ENCODE measurements at places on chromosomes 2 and 18.

- DNase-seq, result no peak
Observed at GRCh38 chr2:53511549-53511948, 256.1 kb upstream of the CHAC2 start.

- DNase-seq, result no peak
Observed at GRCh38 chr2:75474115-75474514, 86.6 kb downstream of the EVA1A start.

DNA sequence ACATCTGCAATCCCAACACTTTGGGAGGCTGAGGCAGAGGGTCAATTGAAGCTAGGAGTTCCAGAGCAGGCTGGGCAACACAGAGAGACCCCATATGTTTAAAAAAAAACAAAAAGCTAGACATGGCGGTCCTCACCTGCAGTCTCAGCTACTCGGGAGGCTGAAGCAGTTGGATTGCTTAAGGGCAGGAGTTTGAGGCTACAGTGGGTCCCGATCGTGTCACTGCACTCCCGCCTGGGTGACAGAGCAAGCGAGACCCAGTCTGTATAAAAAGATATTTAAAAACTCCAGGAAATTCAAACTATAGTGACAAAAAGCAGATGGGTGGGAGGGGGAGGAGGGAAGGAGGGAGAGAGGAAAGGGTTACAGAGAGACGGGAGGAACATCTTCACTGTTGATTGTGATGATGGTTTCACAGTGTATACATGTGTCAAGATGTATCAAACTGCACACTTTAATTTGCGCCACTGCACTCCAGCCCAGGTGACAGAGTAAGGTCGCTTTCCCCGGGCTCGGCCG, 942 bp upstream of the ZNF236 start:
- DNase-seq, result no peak

- no peak for DNase-seq
Observed at GRCh38 chr18:9619990-9620389, 5.6 kb upstream of the PPP4R1 start.

GRCh38 chr2:3712424-3712823, 9.0 kb downstream of the DCDC2C start:
- no peak for DNase-seq

DNA sequence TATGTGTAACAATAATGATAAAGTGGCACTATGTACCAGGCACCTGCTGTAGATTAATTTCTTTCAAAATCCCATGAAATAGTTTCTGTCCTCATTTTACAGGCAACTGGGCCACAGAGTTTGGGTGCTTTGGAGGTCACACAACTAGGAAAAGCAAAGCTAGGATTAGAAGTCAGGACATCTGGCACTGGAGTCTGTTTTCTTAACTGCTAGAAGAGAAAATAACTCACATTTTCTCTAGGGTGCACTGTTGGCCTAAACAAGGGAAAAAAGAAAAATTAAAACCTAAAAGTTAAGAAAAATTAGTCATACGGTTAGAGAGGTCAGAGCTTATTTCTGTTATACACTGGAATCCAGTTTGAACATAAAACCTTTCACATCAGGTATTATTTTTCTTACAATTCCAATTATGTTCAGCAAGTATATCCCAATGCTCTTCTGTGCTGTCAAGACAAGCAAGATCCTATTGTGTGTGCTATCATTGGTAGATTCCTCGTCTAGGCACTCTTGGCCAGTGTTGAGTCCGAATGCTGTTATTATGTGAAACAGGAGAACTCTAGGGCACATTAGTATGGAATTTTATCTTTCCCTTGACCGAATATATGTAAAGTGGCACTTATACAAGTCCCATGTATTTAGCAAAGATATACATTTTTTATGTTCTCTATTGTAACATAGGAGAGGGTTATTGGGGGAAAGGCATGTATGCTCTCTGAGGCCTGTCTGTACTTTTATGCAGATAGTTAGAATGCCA, 1.5 kb upstream of the OSGEPL1 start:
- DNase-seq, result no peak

DNA sequence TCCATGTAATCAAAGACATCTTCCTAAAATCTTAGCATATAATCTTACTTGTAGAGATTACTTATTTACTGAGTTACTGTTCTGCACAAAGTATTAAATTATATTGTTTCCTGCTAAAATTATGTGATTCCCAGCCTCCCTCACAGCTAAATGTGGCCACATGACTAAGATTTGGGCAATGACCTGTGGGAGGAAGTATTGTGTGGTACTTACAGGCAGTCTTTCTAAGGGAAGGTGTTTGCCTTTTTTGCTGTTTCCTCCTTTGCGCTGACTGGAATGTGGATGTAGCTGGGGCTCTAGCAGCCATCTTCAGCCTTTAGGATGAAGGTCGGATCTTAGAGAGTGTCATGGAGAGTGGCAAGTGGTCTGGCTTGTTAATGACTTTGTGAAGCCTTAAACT, 146.3 kb upstream of the APCDD1 start:
- DNase-seq, result no peak

- DNase-seq, result no peak
Observed at GRCh38 chr2:37232131-37232933, 874 bp downstream of the NDUFAF7 start.

GRCh38 chr2:238326801-238327365, 6.6 kb downstream of the TRAF3IP1 start:
- DNase-seq, result no peak

- no peak for DNase-seq
Observed at GRCh38 chr2:54226260-54226659, 29.8 kb downstream of the TSPYL6 start.

GRCh38 chr2:188619146-188619545, 327.5 kb downstream of the GULP1 start:
- no peak for DNase-seq

DNA sequence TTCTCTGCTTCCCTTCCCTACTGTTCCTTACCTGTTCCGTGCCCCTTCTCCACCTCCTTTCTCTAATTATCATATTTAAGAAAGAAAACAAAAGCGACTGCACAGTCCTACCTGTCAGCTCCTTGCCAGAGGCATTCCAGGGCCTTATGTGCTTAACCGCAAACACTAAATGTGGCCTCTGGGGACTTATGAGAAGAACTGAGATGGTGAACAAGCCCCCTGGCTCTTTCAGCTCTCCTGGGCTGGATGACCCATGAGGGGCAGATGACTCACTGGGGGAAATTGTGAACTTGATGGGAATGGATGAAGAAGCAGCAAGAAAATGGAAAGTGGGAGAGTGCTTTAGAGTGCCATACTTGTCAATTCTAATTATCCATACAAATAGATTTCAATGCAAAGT, 106.3 kb upstream of the LYPD1 start:
- no peak for DNase-seq

DNA sequence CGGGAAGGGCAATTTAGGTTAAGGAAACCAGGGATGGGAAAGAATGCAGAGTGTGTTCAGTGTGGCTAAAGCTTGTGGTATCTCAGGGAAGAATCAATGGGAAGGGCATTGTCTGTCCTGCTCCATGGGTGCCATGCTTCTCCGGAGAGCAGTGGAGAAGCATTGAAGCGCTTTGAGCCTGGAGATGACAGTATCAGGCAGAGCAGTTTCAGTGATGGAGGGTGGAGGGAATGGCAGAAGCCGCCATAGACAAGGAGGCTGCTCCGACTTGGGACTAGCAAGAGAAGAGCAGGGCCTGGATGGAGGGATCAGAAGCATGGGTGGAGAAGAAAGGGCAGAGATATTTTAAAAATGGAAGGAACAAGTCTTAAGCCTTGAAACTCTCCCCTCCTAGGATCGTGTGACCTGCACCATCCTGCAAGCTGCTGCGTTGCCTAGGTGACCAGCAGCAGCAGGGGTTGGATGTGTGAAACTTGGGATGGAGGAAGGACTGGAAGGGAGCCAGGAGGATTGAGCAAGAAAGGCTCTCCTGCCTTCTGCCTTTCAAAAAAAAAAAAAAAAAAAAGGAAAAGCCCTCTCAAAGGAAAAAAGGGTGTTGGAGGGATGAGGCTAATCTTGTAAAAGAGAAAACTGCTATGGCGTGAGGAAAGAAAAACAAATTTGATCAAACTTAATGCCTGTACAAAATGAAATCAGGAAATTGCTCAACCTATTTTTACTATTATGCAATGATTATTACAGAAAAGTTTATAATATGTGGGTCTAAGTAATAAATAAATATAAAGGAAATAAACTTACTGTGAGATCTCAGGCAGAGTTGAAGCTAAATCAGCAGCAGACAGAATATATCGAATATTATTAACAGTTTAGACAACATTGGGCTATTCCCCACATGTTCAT, 493.8 kb upstream of the NRP2 start:
- no peak for DNase-seq

DNA sequence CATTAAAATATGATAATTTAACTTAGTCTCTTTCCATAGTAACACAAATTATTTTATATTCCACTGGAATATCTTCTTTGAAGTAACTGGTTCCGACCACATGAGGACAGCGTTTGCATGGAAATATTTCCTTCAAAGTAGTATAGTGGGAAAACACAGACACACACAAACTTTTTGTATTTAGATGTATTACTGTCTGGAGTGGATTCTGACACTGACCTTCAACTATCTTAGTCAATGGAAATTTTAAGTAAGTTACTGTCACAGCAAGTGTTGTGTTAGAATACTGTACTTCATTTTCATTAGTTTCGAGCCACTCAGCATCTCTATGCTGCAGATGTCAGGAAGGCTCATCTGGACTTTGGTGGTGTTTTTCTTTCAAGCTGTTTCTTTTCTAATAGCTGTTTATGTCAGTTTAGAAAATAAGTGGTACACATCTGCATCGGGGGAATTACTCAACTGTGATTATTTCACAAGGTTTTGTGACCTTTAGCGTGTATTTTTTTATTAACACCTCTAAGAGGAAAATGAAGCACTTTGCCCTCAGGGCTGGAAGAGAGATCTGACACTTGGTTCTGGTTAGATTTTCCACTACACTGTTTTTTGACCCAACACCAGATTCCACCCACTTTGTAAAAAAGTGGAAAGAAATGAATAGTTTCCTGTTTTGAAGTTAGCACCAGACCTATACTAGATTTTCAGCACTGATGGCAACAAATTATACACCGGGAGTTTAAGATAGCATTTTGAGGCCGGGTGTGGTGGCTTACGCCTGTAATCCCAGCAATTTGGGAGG, 18.9 kb upstream of the THOC1 start:
- DNase-seq, result no peak

- no peak for DNase-seq
Observed at GRCh38 chr18:32074206-32074605, 17.5 kb upstream of the RNF138 start.

GRCh38 chr2:85369500-85369899, 14.9 kb downstream of the ELMOD3 start:
- no peak for DNase-seq
